Vagina (tissue), 2 donors: ENCODE measurements at places on chromosomes 1 and 21.

- DNase-seq: no peak
Observed at GRCh38 chr1:9909234-9910046, 629 bp downstream of the CTNNBIP1 start.

GRCh38 chr21:35528116-35529042 lies 479.3 kb upstream of the RUNX1 start:
- DNase-seq: no peak

DNA sequence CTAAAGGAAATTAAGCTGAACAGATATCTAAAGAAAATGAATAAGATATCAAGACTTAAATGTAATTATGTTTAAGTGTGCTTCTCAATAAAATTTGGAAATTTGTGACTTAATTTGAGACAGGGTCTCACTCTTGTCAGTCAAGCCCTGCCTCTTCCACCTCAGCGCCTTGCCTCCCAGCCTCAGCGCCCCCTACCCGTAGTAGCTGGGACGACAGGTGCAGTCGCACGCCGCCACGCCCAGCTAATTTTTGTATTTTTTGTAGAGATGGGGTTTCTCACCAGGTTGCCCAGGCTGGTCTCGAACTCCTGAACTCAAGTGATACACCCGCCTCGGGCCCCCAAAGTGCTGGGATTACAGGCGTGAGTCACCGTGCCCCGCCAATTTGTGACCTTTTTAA lies 117.0 kb downstream of the CLEC20A start:
- no peak for DNase-seq

- DNase-seq: no peak
Observed at GRCh38 chr1:14238472-14239307, 359.8 kb upstream of the KAZN start.

DNA sequence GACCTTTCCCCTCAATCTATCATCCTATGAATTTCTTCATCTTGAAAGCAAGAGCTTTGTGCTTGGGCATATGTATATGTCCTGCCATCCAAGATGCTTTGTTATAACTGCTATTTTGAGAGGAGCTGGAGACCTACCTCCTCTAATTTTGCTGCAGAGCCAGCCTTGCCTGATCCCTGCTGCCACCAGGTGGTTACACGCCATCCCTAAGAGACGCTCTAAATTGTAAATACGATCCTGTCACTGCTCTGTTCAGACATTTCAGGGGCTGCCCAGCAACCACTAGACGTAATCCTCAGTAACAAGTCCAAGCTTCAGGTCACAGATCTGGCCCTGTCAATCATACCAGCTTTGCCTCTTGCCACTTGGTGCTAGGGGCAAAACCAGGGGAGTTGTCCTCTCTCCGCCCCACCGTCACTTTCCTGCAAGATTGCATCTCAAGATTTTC lies 32.9 kb downstream of the GPA33 start:
- DNase-seq: no peak

DNA sequence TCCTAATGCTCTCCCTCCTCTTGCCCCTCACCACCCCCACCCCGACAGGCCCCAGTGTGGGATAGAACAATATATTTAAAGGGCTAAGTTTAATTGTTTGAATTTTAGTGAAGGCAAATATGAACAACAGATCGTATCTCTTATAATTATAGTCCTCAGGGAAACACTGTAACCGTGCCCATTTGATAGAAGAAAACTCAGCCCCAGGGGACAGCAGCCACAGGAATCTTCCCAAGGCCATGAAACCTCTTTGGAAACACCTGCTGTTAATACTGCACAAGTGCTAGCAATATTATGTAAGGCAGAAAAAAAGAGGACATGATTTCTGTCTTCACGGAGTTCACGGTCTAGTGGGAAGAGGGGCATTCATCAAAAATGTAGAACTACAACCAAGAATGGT lies 142.2 kb downstream of the URB2 start:
- no peak for DNase-seq

- DNase-seq: no peak
Observed at GRCh38 chr1:246680190-246680589, 44.0 kb upstream of the SCCPDH start.

DNA sequence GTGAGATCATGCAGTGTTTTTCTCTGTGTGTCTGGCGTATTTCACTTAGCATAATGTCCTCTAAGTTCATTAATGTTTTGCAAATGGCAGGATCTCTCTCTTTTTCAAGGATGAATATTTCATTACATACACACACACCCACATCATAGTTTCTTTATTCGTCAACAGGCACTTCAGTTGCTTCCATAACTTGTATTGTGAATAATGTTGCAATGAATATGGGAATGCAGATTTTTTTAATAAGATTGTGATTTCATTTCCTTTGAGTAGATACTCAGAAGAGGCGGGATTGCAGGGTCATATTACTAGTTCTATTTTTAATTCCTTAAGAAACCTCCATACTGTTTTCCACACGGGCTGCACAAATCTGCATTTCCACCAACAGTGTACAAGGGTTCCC lies 134.0 kb downstream of the CLEC20A start:
- DNase-seq: no peak

DNA sequence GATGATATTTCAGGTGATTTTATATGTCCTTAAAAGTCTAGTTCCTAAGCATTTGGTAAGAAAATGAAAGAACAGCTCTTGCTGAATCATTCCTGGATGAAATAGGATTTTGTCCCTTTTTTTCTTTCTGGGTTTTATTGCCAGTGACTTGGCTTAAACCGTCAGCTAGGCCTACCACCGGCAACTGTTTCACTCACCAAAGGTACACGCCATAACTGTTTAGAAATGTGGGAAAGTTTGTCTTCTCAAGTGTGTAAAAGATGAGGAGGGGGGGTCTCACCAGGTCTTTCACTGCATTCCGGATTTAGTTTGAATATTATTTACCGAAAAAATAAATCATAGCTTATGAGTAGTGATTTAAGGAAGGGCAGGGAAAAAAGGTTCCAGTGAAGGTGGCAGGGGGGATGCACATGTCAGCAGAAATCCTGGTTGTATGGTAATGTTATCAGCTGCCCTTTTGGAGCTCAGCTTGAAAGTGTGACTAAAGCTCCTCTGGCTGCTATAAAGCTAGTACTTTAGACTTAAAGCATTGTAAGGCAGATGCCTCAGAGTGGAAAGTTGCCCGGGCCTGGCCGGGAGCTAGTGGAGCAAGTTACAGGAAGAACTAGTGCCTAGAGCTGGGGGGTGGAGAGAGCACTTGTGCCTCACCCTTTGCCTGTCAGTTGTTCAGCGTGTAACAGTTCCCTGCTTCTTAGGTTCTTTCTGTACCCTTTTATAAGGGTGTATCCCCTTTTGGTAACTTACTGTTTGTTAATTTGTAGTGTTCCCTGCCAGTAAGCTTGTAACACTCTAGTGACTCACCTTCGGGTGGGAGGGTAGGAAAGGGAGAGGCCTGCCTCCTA lies 3.1 kb downstream of the ATP1A1 start:
- no peak for DNase-seq

GRCh38 chr1:81374481-81374880 lies 426.3 kb upstream of the ADGRL2 start:
- DNase-seq: no peak

DNA sequence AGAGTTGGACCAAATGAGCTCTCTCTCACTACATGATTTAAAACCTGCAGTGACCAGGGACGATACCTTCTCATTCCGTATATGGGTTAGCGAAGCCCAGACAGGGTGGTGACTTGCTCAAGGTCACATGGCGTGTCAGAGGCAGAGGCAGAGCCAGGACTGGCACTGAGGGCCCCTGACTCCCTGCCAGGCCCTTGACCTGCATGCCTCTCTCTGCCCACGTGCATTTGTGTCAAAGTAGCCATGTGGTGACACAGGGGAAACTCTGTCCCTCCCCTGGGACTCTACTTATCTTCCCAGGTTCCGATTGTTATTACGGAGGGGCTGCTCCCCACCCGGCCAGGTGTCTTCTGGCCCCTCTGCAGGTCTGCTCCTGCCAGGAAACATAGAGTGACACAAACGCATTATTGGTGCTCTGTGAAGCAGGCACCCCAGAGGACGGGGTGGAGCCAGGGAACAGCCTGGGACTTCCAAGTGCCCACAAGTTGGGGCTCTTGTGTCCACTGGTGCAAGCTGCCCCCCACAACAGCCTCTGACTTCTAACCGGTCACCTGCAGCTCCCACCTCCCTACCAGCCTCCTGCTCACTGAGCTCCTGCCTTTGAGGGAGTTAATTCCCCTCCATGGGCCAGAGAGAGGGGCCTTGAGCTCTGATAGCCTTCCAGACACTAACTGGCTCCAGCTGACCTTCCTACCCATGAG lies 7.3 kb upstream of the TINAGL1 start:
- DNase-seq: peak; percentile 80

GRCh38 chr1:13627127-13627526 lies 43.5 kb downstream of the PDPN start:
- DNase-seq: no peak

GRCh38 chr21:46474382-46474781 lies 15.7 kb downstream of the DIP2A start:
- DNase-seq: no peak

GRCh38 chr1:202648605-202649226 lies 61.5 kb downstream of the SYT2 start:
- DNase-seq: no peak

GRCh38 chr1:1031659-1032235 lies 11.8 kb downstream of the AGRN start:
- DNase-seq: no peak
